ENCODE measurements at places on chromosomes 12 and 14.

- DNase-seq: no peak
These were observed 276.8 kb upstream of the TMPO start for GRCh38 chr12:98238515-98239130.

- DNase-seq: no peak
These were observed 58.7 kb downstream of the KTN1 start for GRCh38 chr14:55638665-55639064.

GRCh38 chr12:3002646-3003045 is 43.4 kb downstream of the TEAD4 start:
- no peak for DNase-seq

DNA sequence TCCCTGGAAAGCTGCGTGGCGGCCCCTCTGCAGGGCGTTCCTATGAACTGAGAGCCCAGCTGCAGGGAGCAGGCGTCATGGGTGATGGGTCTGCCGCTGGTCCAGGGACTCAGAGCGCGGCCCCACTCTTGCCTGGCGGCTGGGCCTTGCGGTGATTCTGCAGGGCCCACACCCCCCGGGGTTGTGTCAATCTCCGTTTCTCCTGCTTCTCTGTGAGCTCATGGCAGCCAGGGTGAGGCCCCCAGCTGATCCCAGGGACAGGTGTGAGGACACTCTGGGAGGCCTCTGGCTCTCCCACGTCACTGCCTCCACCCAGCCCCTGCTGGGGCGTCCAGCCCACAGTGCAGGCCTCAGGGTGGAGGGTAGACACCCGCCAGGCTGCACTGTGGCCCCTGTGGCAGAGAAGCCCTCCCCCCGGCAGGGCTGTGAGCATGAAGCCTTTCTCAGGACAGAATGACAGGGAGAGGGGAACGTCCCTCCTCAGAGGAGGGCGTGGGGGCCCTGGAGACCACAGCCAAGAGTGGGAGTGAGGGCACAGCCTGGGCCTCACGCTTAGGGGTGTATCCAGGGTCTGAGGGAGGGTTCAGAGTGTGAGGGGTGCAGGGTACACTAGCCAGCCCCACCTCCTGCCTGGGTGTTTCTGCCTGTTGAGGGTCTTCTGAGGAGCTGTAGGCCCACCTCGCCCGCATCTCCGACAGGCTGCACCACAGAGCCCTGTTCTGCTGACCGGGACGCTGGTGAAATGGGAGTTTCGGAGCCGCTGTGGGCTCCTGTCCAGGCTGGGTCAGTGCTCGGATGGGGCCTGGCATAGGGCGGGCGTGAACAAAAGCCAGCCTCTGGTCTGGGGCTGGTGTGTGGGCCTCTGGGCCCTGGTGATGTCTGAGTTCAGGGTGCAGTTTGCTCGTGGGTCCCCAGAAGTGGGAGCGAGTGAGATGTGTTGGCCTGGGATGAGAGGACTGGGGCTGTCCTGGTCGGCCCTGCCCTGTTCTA is 26.7 kb upstream of the CRIP2 start:
- no peak for DNase-seq

- DNase-seq: no peak
These were observed 90.7 kb downstream of the PLEKHA5 start for GRCh38 chr12:19220205-19220604.

- no peak for DNase-seq
These were observed 116.4 kb downstream of the EPS8 start for GRCh38 chr12:15672671-15673270.

DNA sequence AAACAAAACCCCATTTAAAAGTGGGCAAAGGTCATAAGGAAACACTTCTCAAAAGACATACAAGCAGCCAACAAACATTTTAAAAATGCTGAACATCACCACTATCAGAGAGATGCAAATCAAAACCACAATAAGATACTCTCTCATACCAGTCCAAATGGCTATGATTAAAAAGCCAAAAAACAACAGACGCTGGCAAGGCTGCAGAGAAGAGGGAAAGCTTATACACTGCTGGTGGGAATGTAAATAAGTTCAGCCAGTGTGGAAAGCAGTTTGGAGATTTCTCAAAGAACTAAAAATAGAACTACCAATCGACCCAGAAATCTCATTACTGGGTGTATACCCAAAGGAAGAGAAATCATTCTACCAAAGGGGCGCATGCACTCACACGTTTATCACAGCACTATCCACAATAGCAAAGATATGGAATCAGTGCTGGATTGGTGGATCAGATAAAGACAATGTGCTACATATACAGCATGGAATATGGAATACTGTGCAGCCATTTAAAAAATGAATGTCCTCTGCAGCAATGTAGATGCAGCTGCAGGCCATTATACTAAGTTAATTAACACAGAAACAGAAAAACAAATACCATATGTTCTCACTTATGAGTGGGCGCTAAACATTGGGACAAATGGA is 102.1 kb upstream of the DAAM1 start:
- DNase-seq: no peak

- no peak for DNase-seq
These were observed 13.0 kb downstream of the KMT5A start for GRCh38 chr12:123396954-123397353.

DNA sequence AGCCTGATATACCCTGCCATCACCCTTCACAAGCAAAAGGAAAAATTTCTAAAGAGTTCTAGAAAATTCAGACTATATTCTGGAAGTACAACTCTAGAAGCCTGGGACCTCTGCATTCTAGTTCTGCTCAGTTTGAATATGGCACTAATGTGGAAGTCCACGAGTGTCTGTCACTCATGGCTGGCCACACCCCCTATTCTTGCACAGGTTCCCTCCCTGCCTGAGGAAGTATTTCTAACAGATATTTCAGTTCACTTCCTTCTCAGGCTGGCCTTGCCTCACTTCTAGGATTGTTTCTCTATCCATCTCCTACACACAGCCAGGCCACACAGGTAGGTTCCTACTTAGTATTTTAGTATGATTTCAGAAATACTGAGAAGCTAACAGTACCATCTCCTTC is 67.4 kb downstream of the PHLDA1 start:
- DNase-seq: no peak

GRCh38 chr14:97298331-97298730 is 501.1 kb downstream of the VRK1 start:
- no peak for DNase-seq

- DNase-seq: no peak
These were observed 4.3 kb downstream of the SLC2A14 start for GRCh38 chr12:7868391-7868790.

DNA sequence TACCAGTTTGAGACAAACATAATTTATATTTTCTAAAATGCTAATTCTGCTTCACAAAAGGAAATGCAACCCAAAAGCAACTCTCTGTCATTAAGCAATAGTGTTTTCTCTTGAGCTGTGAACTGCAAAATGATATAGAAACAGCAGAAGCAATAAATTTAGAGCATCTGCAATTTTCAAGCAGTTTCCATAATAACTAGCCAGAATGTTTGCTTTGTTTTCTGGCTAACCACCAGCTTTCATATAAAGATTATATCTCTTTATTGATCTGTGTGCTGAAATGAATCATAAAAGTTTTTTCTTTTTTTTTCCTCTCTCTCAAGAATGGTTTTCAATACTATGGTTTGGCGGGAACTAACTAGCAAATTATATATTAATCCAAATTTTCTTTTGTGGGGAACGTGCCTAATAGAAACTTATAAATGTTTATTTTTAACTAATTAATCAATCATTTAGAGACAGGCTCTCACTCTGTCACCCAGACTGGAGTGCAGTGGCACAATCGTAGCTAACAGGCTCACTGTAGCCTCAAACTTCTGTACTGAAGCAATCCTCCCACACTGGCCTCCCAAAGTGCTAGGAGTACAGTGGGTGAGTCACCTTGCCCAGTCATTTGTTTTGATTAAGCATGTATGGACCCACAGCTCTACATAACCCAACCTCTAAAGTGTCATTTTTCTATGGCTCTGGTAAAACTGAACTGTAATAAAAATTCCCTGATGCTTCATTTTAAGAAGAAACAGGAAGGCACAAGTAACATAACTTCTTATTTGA is 830.1 kb upstream of the MGAT4C start:
- DNase-seq: no peak

- DNase-seq: no peak
These were observed 162.7 kb upstream of the TMTC2 start for GRCh38 chr12:82523996-82524395.

Measured in effector CD4-positive, alpha-beta T cell (primary cell).